ENCODE measurements at places on chromosomes 6 and 20.

DNA sequence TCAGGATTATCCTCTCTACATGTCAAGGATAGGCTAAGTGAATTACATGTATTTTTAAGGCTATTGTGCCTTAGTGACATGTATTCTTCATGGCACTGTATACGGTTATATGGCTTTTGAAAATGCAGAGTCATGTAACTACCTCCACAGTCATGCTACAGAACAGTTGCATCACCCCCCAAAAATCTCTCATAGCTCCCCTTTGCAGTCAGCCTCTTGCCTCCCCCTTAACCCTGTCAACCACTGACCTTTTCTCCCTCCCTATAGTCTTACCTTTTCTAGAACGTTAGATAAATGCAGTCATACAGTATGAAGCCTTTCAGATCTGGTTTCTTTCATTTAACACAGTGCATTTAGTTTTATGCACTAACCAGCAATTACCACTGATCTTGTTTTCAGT, 10.3 kb upstream of the RNF24 start:
- DNase-seq: no peak

- no peak for DNase-seq
Observed at GRCh38 chr6:100726666-100727065, 154.5 kb downstream of the ASCC3 start.

GRCh38 chr20:39877788-39878187, 811.2 kb downstream of the MAFB start:
- DNase-seq: peak; percentile 30

GRCh38 chr20:41166201-41167117, 29.1 kb downstream of the PLCG1 start:
- no peak for DNase-seq

DNA sequence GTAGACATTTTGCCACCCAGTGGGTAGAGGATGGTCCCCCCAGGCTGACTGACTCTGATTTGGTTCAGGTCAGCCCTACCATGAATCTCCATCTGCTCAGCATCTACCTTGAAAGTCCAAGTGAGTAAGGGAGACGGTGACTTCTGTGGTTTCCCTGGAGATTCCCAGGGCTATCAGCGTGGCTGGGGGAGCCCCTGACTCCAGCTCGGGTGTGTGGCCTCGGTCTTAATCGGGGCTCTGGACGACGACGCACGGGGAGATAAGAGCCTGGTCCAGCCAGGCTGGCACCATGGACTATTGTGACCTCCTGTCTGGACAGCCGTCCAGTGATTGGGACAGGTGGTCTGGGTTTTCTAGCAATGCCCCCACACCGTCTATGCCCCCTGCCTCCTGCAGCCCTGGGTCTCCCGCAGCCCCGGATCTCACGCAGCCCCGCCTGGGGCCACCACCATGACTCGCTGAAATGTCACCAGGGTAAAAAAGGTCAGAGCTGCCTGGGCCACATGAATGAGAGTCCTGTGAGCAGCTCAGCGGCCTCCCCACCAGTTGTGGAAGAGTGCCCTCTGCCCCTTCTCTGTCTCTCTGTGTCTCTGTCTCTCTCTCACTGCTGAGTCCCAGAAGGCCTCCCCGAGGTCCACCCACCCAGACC, 47.1 kb upstream of the GATA5 start:
- no peak for DNase-seq

GRCh38 chr20:47206962-47207641, 149.4 kb downstream of the ZMYND8 start:
- DNase-seq: no peak

DNA sequence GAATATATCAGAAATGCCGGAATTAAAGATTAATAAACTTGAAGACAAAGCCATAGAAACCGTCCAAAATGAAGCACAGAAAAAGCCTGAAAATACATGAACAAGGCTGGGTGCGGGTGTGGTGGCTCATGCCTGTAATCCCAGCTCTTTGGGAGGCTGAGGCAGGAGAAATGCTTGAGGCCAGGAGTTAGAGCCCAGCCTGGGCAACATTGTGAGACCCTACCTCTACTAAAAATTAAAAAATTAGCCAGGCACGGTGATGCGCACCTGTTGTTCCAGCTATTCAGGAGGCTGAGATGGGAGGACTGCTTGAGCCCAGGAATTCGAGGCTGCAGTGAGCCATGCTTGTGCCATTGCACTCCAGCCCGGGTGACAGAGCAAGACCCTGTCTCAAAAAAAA, 32.9 kb downstream of the REV3L start:
- DNase-seq: no peak

- DNase-seq: no peak
Observed at GRCh38 chr20:41379551-41379950, 12.9 kb upstream of the EMILIN3 start.

DNA sequence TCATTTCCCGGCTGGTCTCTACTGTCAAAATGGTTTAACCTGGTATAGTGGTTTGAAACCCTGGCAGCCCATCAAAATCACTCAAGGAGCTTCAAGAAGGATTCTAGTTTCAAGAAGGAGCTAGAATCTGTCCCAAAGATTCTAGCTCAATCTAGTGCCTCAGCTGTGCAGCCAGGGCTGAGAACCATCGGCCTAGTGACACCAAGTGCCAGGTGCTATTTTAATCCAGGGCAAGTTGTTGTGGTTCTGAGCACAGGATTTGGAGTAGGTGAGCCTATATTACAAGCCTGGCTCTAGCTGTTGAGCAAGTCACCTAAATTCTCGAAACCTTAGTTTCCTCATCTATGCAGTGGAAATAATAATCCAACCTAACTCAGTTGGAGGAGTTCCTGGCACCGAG, 3.7 kb downstream of the MOCS1 start:
- DNase-seq: no peak

- no peak for DNase-seq
Observed at GRCh38 chr20:31998246-31998645, 12.0 kb upstream of the CCM2L start.

- DNase-seq: no peak
Observed at GRCh38 chr6:2982426-2983117, 11.2 kb upstream of the SERPINB6 start.

- DNase-seq: no peak
Observed at GRCh38 chr20:24842274-24842917, 106.7 kb upstream of the CST7 start.

DNA sequence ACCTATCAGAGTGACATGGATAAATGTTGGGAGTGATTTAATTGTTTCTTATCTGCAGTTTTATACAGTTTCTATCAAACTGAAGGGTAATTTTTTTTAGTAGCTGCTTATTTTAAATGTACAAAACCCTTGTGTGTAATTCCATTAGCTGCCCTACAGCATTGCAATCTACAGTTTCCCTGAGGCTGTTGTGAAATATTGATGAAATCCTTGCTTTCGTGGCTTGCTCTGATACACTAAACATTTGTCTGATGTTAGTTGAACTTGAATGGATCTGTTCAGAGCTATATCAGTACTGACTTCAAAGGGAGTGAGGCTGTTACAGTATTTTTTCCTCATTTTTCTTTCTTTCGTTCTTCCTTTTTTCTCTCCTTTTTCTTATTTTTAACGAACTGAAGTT, 255.4 kb downstream of the TSHZ2 start:
- DNase-seq: no peak

- DNase-seq: no peak
Observed at GRCh38 chr6:55825402-55826051, 49.9 kb downstream of the BMP5 start.

DNA sequence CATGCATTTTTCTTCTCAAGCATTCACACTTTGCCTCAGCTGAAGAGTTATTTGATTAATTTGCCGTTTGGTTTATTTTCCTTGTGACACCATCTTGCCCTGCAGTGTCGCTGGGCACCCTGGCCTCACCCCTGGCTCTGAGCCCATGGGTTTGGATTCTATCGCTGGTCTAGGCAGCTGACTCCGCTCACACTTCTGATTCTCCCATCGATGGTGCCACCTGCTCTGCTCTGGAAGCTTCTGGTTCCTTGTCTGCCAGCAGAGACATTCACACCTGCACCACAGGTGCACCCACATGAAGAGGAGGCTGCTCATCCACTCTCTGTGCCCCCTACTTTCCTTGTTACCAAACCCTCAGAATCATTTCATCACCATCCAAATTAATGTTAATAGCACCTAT, 291.6 kb upstream of the CDH4 start:
- DNase-seq: no peak

DNA sequence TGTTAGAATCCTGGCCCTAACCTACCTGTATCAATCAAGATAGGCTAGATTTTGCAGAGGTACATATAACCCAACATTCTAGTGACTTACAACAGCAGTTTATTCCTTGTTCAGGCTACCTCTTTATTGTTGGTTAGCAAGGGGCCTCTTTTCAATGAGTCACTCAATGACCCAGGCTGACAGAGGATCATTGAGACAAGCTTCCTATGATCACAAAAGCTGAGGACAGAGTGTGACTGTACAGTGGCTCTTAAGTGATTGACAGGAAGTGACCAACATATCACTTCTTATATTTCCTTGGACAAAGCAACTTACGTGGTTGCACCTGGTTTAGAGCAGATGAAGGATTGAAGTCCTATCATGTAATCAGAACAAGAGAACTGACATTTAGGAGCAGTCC, 740.9 kb downstream of the FRK start:
- no peak for DNase-seq

GRCh38 chr20:40562031-40562430, 127.0 kb downstream of the MAFB start:
- no peak for DNase-seq

- DNase-seq: no peak
Observed at GRCh38 chr6:73943930-73944652, 248.1 kb downstream of the CD109 start.

Measured in NCI-H345 (cell line).